DMS79 treated with DMSO at 0.1 percent for 48 hours (cell line): ENCODE measurements at places on chromosomes 13 and 19.
A peak's percentile ranks its signal among the peaks of the same experiment; 100 is the strongest.

- no peak for DNase-seq
Observed at GRCh38 chr19:16721051-16721450, 1.4 kb downstream of the NWD1 start.

- no peak for DNase-seq
Observed at GRCh38 chr13:110217085-110217484, 89.9 kb downstream of the COL4A1 start.

- peak; percentile 60 for DNase-seq
Observed at GRCh38 chr19:38209671-38210457, 14.2 kb downstream of the DPF1 start.

- no peak for DNase-seq
Observed at GRCh38 chr13:36550177-36550576, 117.9 kb downstream of the CCNA1 start.

GRCh38 chr19:45999653-46000121 is 4.4 kb downstream of the CCDC61 start:
- no peak for DNase-seq

- DNase-seq = no peak
Observed at GRCh38 chr13:41546372-41547190, 89.2 kb downstream of the RGCC start.

DNA sequence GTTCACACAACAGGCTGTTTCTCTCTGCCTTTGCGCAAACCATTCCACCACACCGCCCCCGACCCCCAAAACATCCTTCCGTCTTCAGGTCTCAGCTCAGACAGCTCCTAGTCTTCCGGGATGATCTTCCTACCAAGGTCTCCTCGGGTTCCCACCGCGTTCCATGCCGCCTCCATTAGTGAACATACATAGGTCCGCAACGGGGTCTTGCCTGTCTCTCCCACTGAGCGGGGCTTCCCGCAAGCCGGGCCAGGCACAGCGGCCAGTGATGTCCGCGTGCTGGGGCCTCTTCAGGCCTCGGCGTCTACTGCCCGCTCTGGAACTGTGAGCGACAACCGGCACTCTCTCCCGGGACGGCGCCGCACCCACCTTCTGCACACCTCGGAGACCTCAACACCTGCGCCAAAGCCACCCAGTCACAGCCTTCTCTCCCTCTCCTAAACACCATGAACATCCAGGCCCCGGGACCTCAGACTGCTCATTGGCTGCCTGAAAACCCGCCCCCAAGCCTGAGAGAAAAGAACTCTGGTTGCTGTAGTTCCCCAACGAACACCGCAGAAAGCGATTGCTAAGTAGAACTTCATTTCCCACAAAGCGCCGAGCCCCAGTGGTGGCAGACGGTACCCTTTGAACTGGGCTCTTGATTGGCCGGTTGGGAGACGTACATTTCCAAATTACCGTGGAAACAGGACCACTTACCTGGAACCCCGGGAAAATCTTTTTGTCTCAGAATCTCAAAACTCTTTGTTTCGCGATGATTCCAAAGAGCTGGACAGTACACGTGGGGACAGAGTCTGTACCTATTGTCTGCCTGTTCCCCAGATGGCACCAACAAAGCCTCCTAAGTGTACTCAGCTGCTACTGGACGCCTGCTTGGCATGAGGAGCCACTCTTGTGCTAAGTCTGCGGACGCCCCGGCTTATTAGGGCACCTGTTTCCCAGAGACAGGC is 9.5 kb downstream of the DYRK1B start:
- peak; percentile 98 for DNase-seq

DNA sequence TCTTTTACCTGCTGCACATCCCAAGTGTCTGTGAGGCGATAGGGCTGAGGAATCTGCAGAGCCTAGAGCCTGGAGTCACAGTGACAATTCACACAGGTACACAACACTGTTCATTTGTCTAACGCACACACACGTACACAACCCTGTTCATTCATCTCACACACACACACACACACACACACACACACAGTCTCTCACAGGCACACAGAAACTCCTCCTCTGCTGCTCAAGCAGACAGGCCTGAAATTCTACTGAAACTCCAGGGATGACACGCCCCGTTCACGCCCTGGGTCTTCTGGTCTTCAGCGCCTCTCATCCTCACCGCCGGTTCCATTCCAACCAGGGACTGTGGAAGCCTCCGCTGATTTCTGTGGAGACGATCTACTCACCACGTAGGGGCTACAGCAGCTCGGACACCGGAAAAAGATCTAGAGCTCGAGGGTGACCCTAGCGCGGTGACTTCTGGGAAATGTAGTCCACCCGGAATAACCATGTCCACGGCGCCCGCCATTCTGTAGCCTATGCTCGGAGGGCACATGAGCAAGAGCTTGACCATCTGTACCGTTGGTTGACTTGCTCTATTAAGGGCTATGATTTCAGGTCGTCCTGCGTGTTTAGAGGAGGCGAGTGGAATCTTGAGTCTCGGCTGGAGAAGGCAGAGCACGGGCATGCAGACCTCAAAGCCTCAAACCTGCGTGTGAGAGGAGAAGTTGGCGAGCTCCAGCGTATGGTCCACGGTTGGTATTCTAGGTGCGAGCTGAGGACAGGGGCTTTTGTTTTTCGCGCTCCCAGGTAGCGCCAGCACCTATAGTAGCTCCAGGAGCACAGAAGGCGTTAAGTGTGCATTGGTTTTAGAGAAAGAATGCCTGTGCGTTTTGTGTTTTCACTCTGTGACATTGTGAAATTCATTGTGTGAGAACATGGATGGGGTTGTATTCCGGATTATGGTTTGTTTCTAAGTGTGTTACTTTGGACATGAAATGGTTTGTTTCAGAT is 33.4 kb downstream of the ZNF45 start:
- DNase-seq = peak; percentile 61
